ENCODE measurements at places on chromosomes 3 and 15.

DNA sequence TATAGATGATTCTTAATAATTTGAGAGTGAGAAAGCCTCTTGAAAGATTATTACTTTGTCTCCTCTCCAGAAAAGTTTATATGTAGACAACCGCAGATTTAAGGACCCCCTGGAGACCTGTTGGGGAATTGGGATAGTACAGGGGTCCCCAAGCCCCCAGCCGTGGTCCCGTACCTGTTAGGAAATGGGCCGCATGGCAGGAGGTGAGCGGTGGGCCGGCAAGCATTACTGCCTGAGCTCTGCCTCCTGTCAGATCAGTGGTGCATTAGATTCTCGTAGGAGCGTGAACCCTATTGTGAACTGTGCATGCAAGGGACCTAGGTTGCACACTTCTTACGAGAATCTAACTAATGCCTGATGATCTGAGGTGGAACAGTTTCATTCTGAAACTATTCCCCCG is 78.3 kb downstream of the PFN2 start:
- no peak for DNase-seq

GRCh38 chr3:140816372-140817195 is 125.1 kb upstream of the SLC25A36 start:
- no peak for DNase-seq

DNA sequence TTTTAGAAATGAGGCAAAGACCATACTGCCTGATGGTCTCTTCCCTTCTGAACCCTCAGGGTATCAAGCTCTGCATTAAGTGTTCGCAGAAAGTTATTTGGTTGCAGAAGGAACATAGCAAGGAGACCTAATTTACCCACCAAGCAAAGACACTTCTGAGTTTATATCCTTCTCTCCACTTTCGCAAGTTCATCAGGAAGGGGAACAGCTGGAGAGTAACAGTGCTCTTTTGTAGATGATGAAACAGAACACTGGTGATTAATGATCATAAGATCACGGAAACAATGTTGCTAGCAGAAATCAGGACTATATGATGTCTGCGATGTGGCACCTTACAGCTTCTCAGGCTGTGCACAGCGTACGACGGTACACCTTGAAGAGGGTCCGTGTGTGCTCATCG is 62.1 kb downstream of the NCEH1 start:
- peak; percentile 48 for DNase-seq

DNA sequence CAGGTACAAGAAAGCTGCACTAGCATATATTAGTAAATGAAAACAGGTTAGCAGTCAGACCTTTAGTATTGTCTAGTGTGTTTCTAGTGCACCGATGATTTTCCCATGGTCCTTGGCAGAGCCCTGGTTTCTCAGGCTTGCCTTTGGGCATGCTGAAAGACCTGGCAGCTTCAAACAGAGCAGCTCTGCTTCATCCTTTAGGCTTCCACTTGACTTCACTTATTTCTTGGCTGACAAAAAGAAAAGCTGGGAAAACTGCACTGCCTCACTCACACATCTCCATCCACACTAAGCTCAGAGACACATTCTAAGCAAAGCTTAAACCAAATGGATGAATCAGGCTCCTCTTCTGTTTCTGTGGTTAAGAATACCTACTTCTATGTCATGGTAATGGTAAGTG is 374.8 kb upstream of the PDZRN3 start:
- no peak for DNase-seq

- no peak for DNase-seq
Measured at GRCh38 chr15:33320017-33320416, 9.2 kb downstream of the RYR3 start.

DNA sequence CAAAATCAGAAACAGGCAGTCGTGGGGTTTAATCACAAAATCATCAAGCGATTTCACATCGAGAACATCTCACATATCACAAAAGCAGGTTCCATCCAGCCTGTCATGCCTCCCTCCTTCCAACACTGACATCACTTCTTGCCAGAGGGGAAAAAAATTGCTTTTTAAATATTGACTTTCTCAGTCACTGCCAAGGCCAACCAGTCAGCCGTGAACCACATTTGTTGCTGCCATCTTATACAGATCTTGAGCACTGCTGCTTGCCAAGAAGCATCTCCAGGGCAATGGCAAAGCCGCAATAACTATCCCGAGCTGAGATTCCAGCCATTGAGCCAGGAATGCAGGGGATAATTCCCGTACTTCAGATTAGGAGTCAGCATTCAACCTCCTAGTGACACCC is 174.6 kb downstream of the ANXA2 start:
- no peak for DNase-seq

DNA sequence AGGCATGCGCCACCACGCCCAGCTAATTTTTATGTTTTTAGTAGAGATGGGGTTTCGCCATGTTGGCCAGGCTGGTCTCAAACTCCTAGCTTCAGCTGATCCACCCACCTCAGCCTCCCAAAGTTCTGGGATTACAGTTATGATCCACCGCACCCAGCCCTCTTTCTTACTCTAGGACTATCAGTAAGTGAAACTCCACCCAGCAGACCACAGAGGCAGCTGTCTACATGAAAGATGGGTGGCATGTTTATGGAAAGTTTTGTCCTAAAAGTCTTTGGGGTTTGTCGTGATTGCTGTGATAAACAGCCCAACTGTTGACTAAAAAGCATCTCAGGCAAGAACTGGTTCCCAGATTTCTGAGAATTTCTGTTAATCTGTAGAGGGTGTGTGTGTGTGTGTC is 10.9 kb downstream of the ARL6IP5 start:
- no peak for DNase-seq

DNA sequence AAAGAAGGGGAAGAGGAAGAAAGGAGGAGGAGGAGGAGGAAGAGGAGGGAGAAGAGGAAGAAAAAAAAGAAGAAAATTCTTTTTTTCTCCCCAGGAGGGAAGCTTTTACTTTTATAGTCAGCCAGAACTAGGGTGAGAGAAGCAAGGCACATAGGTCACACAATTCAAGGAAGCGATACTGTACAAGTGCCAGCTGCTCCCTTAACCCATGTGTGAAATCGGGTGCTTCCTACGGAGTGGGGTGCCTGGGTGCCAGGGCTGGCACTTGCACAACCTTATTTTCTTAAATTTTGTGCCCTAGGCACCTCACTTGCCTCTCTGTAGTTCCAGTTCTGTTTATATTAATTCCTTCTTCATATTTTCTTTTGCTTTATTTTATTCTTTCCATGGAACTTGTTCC is 150.4 kb downstream of the LIPC start:
- no peak for DNase-seq

DNA sequence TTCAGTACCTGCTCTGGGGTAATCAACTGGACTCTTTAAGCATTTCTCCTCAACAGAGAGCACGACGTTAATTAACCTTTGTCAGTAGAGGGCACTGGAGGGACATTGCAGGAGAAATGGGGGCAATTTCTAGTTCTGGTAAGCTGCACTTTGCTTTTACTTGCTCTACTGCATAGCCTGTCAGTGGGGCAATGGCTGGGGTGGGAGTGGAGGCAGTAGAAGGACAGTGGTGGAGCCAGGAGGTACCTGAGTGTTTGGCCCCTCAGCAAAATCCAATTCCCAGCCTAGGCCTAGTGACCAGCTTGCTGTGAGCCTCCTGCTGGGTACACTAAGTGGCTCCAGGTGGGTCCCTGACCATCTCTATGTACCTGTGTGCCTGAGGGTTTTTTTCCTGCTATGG is 18.3 kb upstream of the MED12L start:
- no peak for DNase-seq

DNA sequence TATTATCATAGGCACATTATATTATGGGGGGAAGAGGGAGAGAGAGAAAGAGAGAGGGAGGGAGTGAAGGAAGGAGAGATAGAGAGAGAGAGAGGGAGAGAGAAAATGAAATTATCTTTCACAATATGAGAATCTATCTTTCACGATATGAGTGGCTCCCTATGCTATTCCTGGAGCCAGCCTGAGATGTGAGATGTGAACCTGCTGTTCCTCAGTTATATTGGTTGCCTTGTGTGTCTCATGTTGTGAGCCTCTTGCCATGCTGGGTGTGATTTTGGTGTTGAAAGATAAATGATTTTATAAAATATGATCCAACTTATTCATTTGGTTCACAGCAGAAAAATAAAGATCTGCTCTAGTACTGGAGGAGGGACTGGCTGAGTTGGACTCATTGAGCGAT is 148.7 kb downstream of the PPM1L start:
- DNase-seq, result no peak
